ENCODE measurements at places on chromosomes 7 and 10.
A peak's percentile ranks its signal among the peaks of the same experiment; 100 is the strongest.

GRCh38 chr7:149817836-149818535, 20.2 kb upstream of the ZNF862 start:
- DNase-seq = no peak

GRCh38 chr10:53957401-53957800, 843.6 kb downstream of the PCDH15 start:
- no peak for DNase-seq

DNA sequence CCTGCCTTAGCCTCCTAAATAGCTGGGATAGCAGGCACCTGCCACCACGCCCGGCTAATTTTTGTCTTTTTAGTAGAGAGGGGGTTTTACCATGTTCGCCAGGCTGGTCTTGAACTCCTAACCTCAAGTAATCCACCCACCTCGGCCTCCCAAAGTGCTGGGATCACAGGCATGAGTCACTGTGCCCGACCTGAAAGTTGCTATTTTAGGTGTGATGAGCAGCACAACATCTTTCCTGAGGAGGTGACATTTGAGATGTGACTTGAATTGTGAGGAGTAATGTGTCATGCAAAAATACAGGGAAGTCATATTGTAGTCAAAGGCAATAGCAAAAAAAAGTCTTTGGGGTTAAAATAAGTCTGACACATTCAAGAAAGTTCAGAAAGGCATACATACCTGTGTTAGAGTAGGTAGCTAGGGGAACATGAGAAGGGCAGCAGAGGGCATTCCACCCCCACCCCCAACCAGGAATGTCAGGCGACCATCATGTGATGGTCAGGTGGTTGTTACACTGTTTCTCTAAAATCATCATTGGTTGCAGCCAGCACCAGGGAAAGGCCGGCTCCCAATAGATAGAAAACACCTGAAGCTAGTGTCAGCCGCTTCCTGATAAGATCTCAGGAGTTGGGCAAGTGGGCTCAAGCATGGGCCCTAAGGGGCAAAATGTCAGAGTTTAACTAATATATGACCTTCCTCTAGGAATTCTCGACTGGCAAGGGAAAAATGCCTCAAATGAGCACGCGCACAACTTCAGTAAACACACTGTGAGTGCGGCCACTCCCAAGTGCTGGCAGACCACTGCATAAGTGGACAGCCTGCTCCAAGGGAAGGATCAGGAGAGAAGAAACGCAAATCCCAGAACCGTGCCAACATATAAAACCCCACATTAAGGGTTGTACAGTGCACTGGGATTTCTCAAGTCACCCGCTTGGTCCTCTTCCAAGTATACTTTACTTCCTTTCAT, at the start of gene TACC2:
TACC2 (plus strand) TSS at position 803 of the 964 bp plus-strand sequence. CDS start 32,819 bp downstream, outside the sequence.
- no peak for DNase-seq

- DNase-seq = no peak
These were observed 184.7 kb upstream of the PRPS1L1 start for GRCh38 chr7:18212308-18212707.

DNA sequence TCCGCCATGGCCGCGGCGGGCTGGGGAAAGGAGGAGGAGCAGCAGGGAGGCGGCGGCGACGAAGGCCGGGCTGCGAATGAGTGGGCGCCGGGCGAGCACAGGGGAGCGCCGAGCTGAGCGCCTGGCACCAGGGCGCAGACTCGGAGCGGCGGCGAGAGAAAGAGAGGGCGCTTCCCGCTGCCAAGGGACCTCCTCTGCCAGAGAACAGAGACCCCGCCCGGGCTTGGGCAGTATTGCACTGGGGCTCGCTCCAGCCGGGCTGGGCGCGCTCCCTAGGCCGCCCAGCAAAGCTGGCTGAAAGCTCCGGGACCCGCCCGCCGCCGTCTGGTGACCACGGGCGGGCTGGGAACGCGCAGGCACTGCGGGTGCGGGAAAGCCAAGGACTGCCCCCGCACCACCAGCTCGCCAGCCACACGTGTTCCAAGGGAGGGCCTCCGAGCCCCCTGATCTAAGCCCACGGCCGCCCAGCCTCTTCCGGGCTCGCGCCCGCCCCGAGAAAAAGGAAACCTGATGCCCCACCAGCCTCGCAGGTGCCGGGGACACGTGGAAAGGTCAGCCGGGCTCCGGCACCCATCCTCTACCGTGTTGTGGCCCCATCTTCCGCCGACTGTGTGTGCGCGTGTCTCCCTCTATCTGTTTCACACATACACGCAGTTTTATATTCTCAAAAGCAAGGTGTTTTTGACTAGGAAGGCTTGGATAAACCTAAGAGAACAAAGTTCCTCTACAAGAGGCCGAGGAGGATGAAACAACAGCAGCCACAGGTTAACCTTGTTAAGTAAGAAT, at the start of gene CCDC6:
CCDC6 (minus strand) TSS at position 140 of the 786 bp plus-strand sequence; CDS start at position 8, 132 bp downstream.
- DNase-seq = peak; percentile 92

DNA sequence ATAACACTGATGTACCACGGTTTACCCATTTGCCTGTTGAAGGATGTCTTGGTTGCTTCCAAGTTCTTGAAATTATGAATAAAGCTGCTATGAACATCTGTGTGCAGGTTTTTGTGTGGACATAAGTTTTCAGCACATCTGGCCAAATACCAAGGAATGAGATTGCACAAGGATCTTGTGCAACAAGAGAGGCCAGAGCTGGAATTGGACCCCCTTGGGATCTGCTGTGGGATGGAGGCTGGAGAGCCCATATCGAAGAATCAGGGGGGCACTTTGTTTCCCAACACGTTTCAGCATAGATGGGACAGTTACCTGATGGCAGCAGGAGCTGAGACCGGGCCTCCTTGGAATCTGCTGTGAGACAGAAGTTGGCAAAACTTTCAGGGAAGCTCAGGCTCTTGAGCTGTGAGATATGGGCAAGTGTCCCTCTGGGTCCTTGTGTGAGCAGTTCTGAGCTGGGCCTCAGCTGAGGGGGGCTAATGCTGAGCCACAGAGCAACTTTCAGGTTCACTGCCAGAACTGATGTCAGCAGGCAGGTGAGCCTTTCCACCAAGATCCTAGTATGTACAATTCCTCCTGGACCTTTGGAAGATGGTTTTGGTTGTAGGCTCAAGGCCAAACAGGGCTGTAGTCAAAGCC, 115.2 kb upstream of the RAB18 start:
- DNase-seq = no peak

- no peak for DNase-seq
These were observed 20.0 kb downstream of the IMPDH1 start for GRCh38 chr7:128389618-128390329.

- DNase-seq = no peak
These were observed 370 bp downstream of the TMEM60 start for GRCh38 chr7:77797734-77798393.

GRCh38 chr7:150479023-150479716, 28.7 kb downstream of the GIMAP8 start:
- DNase-seq = no peak

GRCh38 chr10:103853428-103854264, 1.7 kb downstream of the SH3PXD2A start:
- DNase-seq = no peak

- DNase-seq = no peak
These were observed 61.3 kb downstream of the RNLS start for GRCh38 chr10:88521791-88522190.

GRCh38 chr7:107960272-107960671, 42.7 kb downstream of the LAMB1 start:
- DNase-seq = no peak

DNA sequence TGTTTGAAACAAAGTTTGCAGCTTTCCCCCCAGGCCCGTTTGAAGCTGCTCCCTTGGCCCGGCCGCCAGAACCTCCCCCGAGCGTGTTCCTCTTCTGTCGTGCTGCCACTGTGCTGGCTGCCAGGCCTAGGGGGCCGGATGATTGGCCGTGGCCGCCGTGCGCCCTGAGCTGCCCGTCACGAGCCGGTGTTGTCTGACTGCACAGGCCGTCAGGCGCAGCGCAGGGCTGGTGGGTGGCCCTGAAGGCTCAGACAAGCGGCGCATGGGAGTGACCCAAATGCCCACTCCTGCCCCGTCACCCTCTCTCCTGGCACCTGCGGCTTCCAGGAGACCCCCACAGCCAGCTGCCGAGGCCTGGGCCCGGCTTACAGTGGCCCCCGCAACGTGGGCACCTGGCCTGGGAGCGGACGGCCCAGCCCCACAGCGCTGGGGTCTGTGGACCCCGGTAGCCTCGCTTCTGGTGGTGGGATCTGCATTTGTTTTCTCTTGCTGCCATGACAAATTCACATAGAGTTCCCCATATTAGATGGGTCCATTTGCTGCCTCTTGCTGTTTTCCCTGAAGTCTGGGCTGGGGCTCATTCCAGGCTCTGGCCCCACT, 13.1 kb downstream of the JAKMIP3 start:
- no peak for DNase-seq

- DNase-seq = no peak
These were observed 18.8 kb upstream of the INSIG1 start for GRCh38 chr7:155278921-155279320.

- no peak for DNase-seq
These were observed 1061.1 kb upstream of the AUTS2 start for GRCh38 chr7:68537051-68537773.

DNA sequence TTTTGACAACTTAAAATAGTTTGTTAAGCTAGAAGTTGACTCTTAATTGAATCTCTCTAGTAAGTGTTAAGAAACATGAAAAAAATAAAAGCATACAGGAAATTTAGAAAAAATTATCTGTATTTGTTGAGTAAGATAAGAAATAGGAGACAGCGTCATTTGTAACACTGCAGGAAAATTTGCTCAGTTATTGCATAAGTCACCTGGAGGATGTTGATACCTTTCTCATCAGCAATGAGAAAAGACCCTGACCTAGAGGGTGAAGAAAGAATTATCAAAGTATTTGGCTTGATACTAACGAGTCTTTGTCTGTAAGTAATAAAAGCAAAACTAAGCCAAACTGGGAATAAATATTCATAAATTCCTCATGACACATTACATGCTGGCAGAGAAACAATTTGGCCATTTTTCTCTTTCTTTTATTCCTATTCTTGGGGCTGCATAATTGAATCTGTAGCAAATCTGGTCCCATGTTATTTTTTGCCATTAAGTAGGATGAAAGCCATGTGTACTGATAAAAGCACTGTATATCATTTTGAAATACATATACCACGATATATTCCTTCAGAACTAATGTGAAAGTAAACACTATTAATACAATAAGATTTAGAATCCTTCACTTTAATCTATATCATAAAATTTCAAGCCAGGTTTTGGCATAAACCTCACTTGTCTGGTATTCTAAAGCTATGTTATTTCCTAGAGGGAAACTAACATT, 362.8 kb downstream of the THSD7A start:
- DNase-seq = no peak

- DNase-seq = no peak
These were observed 19.1 kb downstream of the DPYSL4 start for GRCh38 chr10:132205650-132206376.

GRCh38 chr10:49761789-49762565, at the start of gene OGDHL:
Gene OGDHL, minus strand, starts transcription at chr10:49762323. Its CDS starts 3,731 bp downstream, at chr10:49758592.
- DNase-seq = no peak

- no peak for DNase-seq
These were observed 140.3 kb upstream of the RET start for GRCh38 chr10:42936580-42936979.

GRCh38 chr10:54576541-54576940, 224.5 kb downstream of the PCDH15 start:
- no peak for DNase-seq

DNA sequence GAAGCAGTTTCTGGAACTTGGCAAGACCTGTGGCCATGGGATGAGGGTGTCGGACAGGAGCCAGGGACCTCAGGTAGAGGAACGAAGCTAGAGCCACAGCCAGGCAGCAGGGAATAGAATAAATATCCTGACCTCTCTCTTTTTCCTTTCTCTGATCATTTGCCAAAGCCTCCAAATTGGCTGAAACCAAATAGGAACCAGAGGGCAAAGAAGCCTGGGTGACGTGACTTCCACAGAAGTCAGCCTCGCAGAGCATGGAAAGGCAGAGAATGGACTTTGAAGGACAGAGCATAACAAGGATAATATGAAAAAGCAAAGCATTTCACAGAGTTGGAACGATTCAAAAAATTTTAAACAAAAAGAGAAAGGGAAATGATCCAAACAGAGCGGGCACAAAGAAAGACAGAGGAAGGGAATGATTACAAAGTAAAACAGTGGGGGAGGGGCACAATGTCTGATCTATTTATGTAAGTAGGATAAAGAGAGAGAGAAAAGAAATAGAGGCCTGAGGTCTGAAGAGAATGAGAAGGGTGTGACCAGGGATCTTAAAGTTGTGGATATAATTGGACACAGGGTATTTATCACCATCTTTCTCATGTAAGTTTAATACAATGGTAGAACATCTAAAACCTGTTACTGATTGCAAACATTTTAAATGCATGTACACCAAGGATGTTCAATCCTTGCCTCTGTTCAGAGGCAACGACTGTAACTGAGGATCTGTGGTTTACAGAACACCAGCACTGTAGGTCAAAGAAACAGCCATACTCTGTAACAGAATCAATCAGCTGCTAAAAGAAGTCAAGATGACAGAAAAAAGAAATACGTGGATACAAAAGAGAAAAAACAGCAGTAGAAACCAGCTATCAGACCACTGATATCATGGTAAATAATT, 4.5 kb upstream of the ZEB1 start:
- no peak for DNase-seq

GRCh38 chr10:73862011-73862410, 12.3 kb downstream of the CAMK2G start:
- DNase-seq = no peak

DNA sequence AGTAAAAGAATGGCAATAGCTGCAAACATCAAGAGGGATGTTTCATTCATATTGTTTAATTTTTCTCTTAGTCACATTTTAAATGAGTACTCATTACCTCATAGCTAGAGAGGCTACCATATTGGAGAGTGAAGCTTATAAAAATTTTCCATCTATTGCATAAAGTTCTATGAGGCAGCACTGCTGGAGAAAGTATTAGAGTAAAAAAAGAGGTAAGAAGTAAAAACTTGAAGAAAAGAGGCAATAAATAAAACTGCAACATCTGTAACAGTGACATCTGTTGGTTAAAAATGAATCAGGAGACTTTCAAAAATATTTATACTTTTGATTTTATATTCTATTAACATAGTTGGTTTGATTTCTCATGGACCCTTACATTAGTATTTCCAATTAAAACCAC, 284.5 kb upstream of the SEMA3D start:
- no peak for DNase-seq

- no peak for DNase-seq
These were observed 106.8 kb upstream of the PDCD4 start for GRCh38 chr10:110764793-110765512.

Measured in effector memory CD8-positive, alpha-beta T cell (primary cell).